ENCODE measurements at places on chromosomes 12 and 14.

GRCh38 chr12:15796493-15797141 lies 7.4 kb upstream of the EPS8 start:
- DNase-seq, result no peak

GRCh38 chr12:76023069-76023690 lies 8.4 kb downstream of the PHLDA1 start:
- DNase-seq, result no peak

DNA sequence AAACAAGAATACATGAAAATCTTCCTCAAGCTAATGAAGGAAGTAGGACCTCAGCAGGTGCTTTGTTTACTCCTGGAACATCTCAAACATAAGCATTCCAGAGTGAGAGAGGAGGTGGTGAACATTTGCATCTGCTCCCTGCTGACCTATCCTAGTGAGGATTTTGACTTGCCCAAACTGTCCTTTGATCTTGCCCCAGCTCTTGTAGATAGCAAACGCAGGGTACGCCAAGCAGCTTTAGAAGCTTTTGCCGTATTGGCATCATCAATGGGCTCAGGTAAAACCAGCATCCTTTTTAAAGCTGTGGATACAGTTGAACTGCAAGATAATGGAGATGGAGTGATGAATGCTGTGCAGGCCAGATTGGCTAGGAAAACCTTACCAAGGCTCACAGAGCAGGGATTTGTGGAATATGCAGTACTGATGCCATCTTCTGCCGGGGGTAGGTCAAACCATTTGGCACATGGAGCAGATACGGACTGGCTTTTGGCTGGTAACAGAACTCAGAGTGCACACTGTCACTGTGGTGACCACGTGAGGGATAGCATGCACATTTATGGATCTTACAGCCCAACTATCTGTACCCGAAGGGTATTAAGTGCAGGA lies 1.9 kb downstream of the TOGARAM1 start:
- no peak for DNase-seq

- no peak for DNase-seq
Measured at GRCh38 chr12:3646561-3647241, 106.2 kb downstream of the CRACR2A start.

GRCh38 chr12:7021956-7022355 lies 3.7 kb upstream of the LPCAT3 start:
- DNase-seq, result no peak

GRCh38 chr12:106446419-106447092 lies 89.0 kb downstream of the POLR3B start:
- DNase-seq, result no peak

DNA sequence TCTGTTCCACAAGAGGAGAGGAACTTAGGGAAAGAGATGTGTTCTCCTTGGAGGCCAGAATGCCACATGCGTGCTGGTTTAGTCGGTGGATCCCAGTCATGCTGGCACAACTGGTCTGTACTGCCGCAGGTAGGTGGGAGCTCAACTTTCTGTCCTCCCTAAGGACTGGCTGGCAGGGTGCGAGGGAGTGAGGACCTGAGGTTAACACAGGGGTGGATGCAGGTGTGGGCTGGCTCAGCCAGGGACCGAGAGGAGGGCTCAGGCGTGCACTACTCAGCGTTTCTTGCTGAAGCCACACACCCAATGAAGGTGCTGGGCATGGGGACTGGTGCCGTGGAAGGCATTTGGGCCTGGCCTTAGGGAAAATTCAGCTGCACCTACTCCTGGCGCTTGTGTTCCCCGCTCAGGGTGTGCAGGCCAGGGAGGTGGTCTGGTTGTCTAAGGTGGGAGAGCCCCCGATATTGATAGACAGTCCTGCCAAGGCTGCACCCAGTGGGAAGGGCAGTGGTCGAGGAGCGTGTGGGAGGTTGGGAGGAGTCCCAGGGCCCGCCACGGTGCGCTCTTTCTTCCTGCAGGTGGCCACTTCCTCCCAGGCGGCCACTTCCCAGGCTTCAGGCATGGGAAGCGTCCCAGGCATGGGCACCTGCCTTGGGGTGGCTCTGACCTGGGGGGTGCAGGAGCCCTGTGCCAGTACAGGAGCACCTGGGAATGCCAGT lies 138.4 kb downstream of the ADGRD1 start:
- DNase-seq, result no peak

DNA sequence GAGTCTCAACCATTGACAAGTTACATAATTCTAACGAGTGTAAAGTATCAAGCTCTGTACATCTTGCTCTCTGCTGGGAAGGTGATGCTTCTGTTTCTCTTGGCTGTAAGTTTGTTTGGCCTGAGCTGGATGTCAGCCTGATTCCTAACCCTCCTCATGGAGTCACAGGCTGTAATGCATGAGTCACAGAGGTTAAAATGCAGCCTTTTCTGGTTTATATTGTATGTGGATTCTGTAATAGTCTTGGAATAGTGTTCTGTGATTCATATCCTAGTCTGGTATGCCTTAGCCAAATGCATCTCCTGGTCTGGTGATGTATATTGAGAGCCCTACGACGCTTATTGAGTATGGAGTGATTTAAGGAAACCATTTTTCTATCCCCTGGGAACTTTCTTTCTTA lies 104.5 kb upstream of the FRMD6 start:
- no peak for DNase-seq

GRCh38 chr12:54306925-54307741 lies 6.3 kb upstream of the NFE2 start:
- DNase-seq, result no peak

DNA sequence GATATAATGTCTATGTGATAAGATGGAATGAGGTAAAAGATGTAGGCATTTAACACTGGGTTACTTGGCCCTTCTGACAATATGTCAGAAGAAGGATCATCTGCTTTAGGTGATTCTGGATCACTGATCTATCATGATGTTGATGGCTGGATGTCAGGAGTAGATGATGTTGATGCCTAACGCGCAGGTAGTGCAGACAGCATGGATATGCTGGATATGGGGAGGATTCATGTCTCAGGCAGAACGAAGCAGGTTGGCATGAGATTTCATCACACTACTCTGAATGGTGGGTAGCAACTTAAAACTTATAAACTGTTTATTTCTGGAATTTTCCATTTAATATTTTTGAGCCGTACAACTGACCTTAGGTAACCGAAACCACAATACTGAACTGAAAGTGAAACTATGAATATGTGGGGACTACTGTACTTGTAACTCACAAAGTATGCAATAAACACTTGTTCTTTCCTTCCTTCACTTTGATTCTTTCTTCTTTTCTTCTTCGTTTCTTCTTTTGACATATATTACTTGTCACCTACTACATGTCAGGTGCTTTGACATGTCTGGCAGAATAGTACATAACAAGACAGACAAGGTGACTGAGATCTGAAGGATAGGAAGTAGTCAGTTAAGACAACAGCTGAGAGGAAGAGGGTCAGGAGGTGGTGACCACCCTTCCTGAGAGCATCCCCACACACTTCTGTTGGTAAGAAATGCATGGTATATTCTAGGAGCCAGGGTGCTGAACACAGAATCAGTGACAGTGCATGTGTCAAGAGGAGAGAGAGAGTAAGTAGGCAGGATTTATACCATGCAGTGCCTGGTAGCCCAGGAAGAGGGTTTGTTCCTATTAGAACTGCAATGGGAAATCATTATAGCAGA lies 238.8 kb downstream of the PPFIA2 start:
- no peak for DNase-seq

- no peak for DNase-seq
Measured at GRCh38 chr12:100229036-100229635, 28.5 kb downstream of the ACTR6 start.

- DNase-seq, result no peak
Measured at GRCh38 chr14:38389681-38390080, 133.8 kb upstream of the CLEC14A start.

GRCh38 chr14:25884657-25885056 lies 713.2 kb downstream of the NOVA1 start:
- DNase-seq, result no peak

DNA sequence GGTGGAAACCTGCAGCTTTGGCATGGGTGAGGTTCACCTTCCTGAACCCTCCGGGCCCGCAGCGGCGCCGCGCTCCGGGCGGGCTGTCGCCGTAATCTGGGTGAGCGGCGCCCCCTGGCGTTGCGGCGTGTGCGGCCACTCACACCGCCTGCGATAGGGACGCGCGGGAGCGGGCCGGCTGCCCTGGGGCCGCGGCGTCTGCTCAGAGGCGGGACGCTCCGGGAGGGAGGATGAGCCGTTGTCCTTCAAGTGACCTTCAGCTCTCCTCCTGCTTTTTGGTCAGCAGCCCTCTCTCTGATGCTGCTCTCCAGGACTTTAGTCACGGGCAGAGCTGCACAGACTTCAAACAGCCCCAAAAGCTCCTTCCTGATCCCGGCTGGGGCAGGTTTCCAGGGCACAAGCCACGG lies 211.7 kb upstream of the FKBP4 start:
- DNase-seq, result peak; percentile 4

All from T follicular helper cell (primary cell).